ENCODE measurements at places on chromosomes 2 and 18. TPM values are rescaled to one million over a fixed set of nuclear protein-coding genes. Genes with fewer than 3 reads are reported as not detected.

Gene PNKD
- total RNA-seq = 69.8 TPM

GRCh38 chr2:128271911-128272600 is 46.6 kb downstream of the HS6ST1 start:
- H3K27me3 ChIP-seq = no peaks in the 10 kb centered on the region
- H3K27ac ChIP-seq = no peak overlapping the region
- H3K36me3 ChIP-seq = peaks cover 18% of the 10 kb centered on the region
- H3K4me1 ChIP-seq = no peaks in the 10 kb centered on the region

Gene ALK
- total RNA-seq = 1.3 TPM

DNA sequence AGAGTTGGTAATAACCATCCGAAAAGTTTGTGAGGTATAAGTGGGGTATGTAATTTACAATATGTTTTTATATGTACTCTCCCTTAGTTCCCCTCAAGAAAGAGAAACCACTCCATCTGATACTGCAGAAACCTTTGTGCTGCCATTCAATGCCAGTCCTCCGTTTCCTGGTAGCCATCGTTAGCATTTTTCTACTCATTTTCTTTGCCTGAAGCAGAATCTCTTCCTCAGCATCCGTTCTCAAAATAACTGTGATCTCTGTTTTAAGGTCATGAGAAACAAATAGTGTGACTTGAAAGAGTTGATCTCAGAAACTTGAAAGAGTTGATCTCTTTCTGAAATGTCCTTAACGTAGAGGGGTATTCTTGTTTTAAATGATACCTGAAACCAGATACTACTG is 996 bp downstream of the PTCD3 start:
- DNase-seq = no peak
- H3K4me1 ChIP-seq = peaks cover 42% of the 10 kb centered on the region

Gene MALT1
- 23.5 TPM for total RNA-seq

Gene CCDC178
- 1.7 TPM for total RNA-seq

Gene GPR155
- 41.9 TPM for total RNA-seq

- no peaks in the 10 kb centered on the region for H3K27me3 ChIP-seq
- no peak for DNase-seq
Measured at GRCh38 chr2:209578394-209579001, 154.7 kb downstream of the MAP2 start.

GRCh38 chr18:33914399-33914798 is 310.3 kb downstream of the NOL4 start:
- no peaks in the 10 kb centered on the region for H3K4me1 ChIP-seq
- H3K27me3 ChIP-seq = no peaks in the 10 kb centered on the region
- no peak for DNase-seq
- H3K27ac ChIP-seq = no peak overlapping the region

Gene NABP1
- 4.2 TPM for total RNA-seq

Gene CFAP65
- not detected for total RNA-seq

DNA sequence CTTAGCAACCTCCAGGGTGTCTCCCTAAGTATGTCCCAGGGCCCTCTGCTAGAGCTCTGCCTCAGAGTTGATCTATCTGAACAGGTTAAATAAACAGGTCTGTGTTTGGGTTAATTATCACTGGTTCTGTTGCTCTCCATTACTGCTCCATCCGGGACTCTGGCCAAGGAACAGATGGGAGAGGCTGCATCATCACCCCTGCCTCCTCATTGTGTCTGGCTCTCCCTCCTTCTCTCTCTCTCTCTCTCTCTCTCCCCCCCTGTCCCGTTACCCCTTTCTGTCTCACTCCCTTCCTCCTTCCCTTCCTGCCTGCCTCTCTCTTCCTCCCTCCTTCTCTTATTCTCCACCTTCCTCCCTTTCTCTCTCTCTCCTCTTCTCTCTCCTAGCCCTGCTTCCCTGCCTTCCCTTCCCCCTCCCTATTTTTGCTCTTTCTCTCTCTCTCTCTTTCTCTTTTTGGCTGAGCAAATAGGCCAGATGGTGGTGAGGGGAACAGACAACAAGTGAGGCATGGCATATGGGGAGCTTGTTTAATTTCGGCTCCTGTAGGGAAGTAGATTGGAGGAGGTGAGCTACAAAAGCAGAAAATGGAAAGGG is 62.1 kb downstream of the SETBP1 start:
- no peak overlapping the region for H3K4me3 ChIP-seq
- H3K27ac ChIP-seq = peak overlapping the region; percentile 79
- DNase-seq = peak; percentile 94

Gene PLEK
- 5.8 TPM for total RNA-seq

- H3K4me1 ChIP-seq = peaks cover 89% of the 10 kb centered on the region
- H3K27me3 ChIP-seq = no peaks in the 10 kb centered on the region
- no peak for DNase-seq
- no peak overlapping the region for H3K4me3 ChIP-seq
- H3K27ac ChIP-seq = peak overlapping the region; percentile 86
- H3K36me3 ChIP-seq = peaks cover 8% of the 10 kb centered on the region
Measured at GRCh38 chr2:237717366-237718276, 81.0 kb upstream of the RBM44 start.

- H3K27ac ChIP-seq = peak overlapping the region; percentile 61
- H3K27me3 ChIP-seq = no peaks in the 10 kb centered on the region
- H3K4me1 ChIP-seq = peaks cover 29% of the 10 kb centered on the region
- no peaks in the 10 kb centered on the region for H3K36me3 ChIP-seq
Measured at GRCh38 chr2:10028988-10029874, 14.1 kb upstream of the KLF11 start.

Gene CHRNG
- not detected for total RNA-seq

- no peaks in the 10 kb centered on the region for H3K36me3 ChIP-seq
- peaks cover 47% of the 10 kb centered on the region for H3K4me1 ChIP-seq
- no peak overlapping the region for H3K4me3 ChIP-seq
- no peak overlapping the region for H3K27ac ChIP-seq
Measured at GRCh38 chr2:109211315-109211714, 82.3 kb downstream of the SH3RF3 start.

Gene PID1
- 48.2 TPM for total RNA-seq

Gene UGT1A3
- not detected for total RNA-seq

GRCh38 chr2:159185401-159186130 is 100.9 kb downstream of the WDSUB1 start:
- no peak overlapping the region for H3K4me3 ChIP-seq
- H3K27ac ChIP-seq = no peak overlapping the region
- peaks cover 30% of the 10 kb centered on the region for H3K4me1 ChIP-seq
- no peak for DNase-seq

- DNase-seq = no peak
- H3K4me3 ChIP-seq = no peak overlapping the region
- H3K27ac ChIP-seq = no peak overlapping the region
Measured at GRCh38 chr2:157265825-157266224, 8.3 kb downstream of the GALNT5 start.

Gene MOB4
- total RNA-seq = 43.5 TPM

Gene STPG4
- total RNA-seq = not detected

Gene DNER
- total RNA-seq = 5.3 TPM

- no peaks in the 10 kb centered on the region for H3K36me3 ChIP-seq
- H3K27ac ChIP-seq = no peak overlapping the region
- no peak for DNase-seq
- no peak overlapping the region for H3K4me3 ChIP-seq
Measured at GRCh38 chr2:180291060-180291459, 284.0 kb upstream of the CWC22 start.

- DNase-seq = no peak
- peaks cover 45% of the 10 kb centered on the region for H3K4me1 ChIP-seq
- no peaks in the 10 kb centered on the region for H3K27me3 ChIP-seq
- no peak overlapping the region for H3K4me3 ChIP-seq
- no peak overlapping the region for H3K27ac ChIP-seq
Measured at GRCh38 chr2:235507928-235508327, 14.1 kb downstream of the AGAP1 start.

DNA sequence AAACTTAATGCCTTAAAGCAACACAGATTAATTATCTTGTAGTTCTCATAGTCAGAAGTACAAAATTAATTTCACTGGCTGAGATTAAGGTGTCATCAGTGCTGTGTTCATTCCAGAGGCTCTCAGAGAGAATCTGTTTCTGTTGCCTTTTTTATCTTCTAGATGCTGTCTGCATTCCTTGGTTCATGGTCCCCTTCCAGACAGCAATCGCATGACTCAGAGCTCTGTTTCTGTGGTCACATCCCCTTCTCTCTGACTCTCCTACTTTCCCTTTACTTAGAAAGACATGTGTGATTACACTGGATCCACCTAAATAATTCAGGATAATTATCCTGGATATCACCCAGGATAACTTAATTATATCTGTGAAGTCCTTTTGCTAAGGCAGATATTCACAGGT is 148.6 kb downstream of the MAIP1 start:
- DNase-seq = no peak
- H3K4me3 ChIP-seq = no peak overlapping the region
- H3K36me3 ChIP-seq = no peaks in the 10 kb centered on the region
- H3K27me3 ChIP-seq = no peaks in the 10 kb centered on the region

DNA sequence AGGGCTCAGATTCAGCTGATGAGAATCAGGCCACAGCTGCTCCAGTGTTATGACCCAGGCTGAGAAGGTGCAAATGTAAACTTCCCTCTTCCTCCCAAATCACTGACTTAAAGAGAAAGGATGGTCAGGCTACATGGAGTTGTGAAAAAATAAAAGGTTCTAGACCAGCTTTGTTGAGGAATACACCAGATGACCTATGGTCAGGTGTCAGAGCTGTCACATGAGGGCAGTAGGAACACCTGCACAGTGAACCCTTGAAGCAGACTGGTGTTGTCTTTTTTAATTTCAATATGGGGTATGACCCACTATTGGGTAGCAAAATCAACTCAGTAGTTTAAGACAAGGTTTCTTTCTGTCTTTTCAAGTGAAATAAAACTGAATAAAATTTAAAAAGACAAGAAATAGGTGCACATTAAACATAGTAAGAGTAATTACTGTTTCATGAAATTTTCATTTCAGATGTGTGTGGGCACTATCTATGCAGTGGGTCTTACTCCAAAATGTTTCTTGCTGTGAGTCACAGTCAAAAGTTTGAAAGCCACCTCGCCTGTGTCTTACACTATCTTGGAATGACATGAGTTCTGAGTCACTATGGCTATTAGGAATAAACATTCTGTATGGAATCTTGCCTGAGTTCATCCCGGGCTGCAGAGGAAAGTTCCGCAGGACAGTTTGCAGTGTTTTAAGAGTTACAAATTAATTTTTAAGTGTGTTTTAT is 83.6 kb downstream of the ACVR1 start:
- H3K4me3 ChIP-seq = no peak overlapping the region
- peaks cover 50% of the 10 kb centered on the region for H3K4me1 ChIP-seq
- peak overlapping the region; percentile 78 for H3K27ac ChIP-seq
- H3K27me3 ChIP-seq = no peaks in the 10 kb centered on the region

DNA sequence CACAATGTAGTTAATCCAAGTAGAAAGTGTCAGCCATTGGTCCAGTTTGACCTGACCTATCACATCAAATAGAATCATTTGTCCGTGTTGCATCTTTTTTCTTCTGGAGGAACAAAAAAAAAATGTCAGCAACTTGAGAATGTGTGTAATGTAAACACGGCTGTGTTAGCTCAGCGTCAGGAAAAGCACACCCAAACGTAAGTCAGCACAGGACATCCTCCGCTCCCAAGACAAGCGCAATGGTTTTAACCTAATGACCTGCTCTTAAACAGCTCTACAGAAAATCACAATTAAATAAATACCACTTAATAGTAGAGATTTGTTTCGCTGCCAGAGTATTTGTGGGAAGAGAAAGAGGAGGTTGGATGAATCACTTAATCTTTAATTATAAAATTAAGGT is 59.4 kb downstream of the OSR1 start:
- H3K27me3 ChIP-seq = no peaks in the 10 kb centered on the region
- peaks cover 14% of the 10 kb centered on the region for H3K4me1 ChIP-seq
- peak overlapping the region; percentile 35 for H3K27ac ChIP-seq
- no peaks in the 10 kb centered on the region for H3K36me3 ChIP-seq

DNA sequence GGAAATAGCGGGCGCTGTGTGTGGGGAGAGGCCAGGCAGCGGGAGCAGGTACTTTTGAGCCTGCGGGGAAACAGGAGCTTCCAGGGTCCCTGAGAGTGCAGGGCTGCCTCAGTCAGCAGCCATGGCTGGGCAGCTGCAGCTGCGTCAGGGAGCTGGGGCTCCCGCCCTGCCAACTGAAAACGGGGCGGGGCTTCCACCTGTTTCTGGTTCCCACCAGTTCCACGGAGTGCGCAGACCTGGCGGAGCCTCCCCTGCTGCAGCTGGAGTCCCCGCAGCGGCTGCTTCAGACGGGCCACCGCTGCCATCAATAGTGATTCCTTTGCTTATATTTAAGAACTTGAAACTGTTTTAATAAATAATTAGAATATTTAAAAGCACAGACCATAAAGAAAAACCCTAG is 30.6 kb upstream of the RPRM start:
- DNase-seq = no peak
- H3K27me3 ChIP-seq = peaks cover 3% of the 10 kb centered on the region
- no peak overlapping the region for H3K4me3 ChIP-seq
- no peak overlapping the region for H3K27ac ChIP-seq

- H3K27me3 ChIP-seq = no peaks in the 10 kb centered on the region
- H3K36me3 ChIP-seq = peaks cover 15% of the 10 kb centered on the region
- no peak overlapping the region for H3K4me3 ChIP-seq
- no peak for DNase-seq
- H3K27ac ChIP-seq = no peak overlapping the region
- H3K4me1 ChIP-seq = peaks cover 59% of the 10 kb centered on the region
Measured at GRCh38 chr18:8625461-8626092, 16.3 kb downstream of the RAB12 start.

GRCh38 chr18:11669948-11670275 is 19.2 kb upstream of the GNAL start:
- DNase-seq = peak; percentile 87
- H3K4me3 ChIP-seq = no peak overlapping the region
- H3K27ac ChIP-seq = no peak overlapping the region
- no peaks in the 10 kb centered on the region for H3K36me3 ChIP-seq
- H3K4me1 ChIP-seq = no peaks in the 10 kb centered on the region

DNA sequence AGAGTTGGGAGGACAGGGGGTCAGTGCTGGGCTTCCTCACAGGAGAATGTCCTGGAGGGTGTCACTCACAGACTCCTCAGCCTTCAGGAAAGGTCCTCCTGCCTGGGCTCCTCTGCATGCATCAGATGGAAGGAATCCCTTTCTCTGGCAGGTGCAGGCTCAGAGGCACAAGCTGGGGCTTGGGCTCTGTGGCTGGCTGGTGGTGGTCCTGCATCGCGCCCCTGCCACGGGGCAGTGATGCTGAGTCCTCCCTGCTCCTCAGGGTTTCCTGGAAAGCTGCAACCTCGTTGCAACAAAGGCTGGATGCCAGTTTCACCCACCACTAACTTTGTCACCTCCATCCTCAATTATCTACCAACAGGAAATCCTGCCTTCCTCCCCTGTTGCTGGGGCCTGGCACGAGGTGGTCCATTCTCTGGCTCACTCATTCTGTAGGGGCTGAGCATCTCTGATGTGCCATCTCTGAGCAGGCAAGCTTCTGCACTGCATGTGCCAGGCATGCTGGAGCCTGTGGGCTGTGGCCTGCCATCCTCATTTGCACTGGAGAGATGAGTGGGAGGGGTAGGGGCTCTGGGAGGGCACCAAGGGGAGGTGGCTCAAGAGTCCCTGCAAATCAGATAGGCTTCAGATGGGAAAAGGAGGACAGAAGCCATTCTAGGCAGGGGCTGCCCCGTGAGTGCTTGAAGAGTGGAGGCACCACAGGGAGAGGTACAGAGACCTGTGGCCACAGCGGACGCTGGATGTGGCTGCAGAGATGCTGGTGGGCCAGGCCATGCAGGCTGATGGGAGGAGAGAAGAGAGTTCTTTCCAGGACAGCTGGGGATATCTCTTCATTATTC is 272.6 kb upstream of the HS6ST1 start:
- no peaks in the 10 kb centered on the region for H3K27me3 ChIP-seq
- DNase-seq = peak; percentile 83
- H3K36me3 ChIP-seq = no peaks in the 10 kb centered on the region

GRCh38 chr18:70431203-70431624 is 142.4 kb downstream of the SOCS6 start:
- no peak for DNase-seq
- H3K4me1 ChIP-seq = no peaks in the 10 kb centered on the region
- no peaks in the 10 kb centered on the region for H3K27me3 ChIP-seq
- no peak overlapping the region for H3K27ac ChIP-seq
- H3K4me3 ChIP-seq = no peak overlapping the region

Data from esophagus muscularis mucosa (tissue), 4 donors.